Mesothelial cell of epicardium (in vitro differentiated cells): ENCODE measurements at places on chromosomes 3 and 15. TPM values are rescaled to one million over a fixed set of nuclear protein-coding genes. Genes with fewer than 3 reads are reported as not detected.

TICRR gene
- 9.1 to 10.2 TPM (median 9.9 TPM) in 3 replicates for total RNA-seq

CHL1 gene
- not detected in 3 replicates for total RNA-seq

PLSCR2 gene
- 0.31 TPM in 1 of 3 replicates, not detected in the others for total RNA-seq

GP5 gene
- 0.11 to 0.16 TPM in 2 of 3 replicates, not detected in the other for total RNA-seq

DNA sequence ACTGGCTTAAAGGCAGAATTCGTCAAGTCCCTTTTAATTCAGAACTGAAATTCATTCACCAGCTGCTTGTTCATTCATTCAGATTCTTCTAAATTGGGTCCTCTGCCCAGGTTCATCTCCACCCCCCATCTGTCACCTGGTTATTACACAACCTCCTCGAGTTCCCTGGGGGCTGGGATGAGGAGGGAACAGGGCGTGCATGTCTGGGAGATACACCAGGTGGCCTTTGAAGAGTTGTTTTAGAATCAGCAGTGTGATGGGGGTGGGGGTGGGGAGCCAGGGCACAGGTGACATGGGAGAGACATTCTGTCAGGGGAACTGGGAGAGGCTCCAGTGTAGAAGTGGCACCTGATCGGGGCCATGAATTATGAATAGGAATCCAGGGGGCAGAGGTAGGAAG, 8.2 kb downstream of the SNX33 start:
- no peak for DNase-seq

- no peak for DNase-seq
These were observed 39.8 kb upstream of the SGO1 start for GRCh38 chr3:20225769-20226168.

DNA sequence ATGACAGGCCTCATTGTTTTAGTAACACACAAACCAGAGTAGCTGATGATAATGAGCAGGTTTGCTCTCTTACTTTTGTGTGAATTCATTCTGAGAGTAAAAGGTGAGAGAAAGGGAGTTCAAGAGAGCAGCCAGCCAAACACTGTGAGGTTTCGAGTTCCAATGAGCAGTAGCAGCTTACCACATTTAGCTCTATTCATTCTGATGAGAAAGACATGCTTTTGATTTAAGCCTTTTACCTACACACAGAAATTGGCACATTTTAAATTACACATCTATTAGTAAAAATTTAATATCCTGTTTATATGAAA, 28.0 kb downstream of the GLDN start:
- DNase-seq = no peak

- DNase-seq = no peak
These were observed 123.1 kb upstream of the DPH6 start for GRCh38 chr15:35669021-35669420.

DNA sequence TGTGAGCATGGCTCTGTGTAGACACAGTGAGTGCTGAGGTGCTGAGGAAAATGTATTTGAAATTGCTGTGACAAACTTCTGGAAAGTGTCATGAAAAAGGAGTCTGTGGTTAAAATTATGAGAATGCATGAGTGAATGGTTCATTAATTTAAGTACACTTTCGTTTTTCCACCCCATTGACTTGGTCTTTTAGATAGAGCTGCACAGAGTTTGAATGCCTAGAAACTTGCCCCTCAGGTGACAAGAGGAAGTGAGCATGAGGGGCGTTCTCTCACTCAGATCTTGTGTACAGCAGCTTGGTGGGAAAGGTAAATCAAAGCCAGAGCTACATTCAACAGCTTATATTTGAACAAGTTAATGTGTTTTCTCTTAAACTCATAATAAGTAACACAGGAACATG, 296.8 kb downstream of the WDR72 start:
- DNase-seq = no peak

GRCh38 chr15:63195569-63196015, 6.2 kb downstream of the RAB8B start:
- DNase-seq = no peak

DNA sequence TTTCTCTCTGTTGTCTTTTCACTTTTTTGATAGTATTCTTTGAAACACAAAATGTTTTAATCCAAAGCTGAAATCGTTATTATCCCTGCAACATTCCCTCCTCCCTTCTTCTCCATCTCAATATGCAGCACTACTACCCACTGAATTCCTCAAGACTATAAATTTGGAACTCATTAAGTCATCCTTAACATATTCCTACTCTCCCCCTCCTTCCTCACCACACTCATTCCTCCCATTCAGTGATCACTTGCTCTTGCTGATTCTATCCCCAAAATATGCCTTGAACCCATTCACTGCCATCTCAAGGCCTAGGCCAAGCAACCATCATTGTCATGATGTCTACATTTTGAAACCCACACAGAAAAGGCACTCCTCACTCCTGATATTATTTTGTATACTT, 2.4 kb upstream of the PIK3R4 start:
- no peak for DNase-seq
